ENCODE measurements at places on chromosomes 11 and 22.

DNA sequence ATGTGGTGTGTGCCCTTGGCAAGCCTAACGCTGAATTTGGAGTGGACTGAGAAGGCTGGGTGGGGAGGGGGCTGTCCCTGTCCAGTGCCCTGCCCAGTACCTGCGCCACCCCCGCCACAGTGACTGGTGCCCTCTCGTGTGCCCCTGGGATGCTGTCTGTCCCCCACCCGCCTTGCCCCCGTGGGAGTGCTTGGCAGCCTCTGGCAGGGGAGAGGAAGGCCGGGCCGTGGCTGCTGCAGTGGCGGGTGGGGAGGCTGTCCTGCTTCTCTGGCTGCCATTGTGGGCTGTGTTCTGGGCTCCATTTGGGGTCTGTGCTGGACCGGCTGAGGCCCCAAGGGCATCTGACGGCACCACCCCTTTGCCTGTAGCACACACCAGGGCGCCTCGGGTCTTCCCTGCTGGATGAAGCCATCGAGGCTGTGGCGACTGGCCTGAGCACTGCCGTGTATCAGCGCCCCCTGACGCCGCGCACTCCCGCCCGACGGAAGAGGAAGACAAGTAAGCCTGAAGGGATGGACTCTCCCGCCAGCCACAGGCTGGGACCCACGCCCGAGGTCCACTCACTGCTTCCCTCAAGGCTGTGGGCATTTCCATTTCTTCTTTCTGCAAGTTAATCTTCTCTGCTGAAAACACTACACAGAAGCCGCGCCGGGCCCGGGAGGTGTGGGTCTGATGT, 17.6 kb downstream of the IRF7 start:
- DNase-seq, result no peak

- DNase-seq, result no peak
Measured at GRCh38 chr11:70409437-70409836, 11.1 kb downstream of the CTTN start.

- DNase-seq, result no peak
Measured at GRCh38 chr11:38330578-38330977, 1732.5 kb upstream of the RAG2 start.

- DNase-seq, result no peak
Measured at GRCh38 chr22:29301716-29302401, 4.6 kb upstream of the GAS2L1 start.

DNA sequence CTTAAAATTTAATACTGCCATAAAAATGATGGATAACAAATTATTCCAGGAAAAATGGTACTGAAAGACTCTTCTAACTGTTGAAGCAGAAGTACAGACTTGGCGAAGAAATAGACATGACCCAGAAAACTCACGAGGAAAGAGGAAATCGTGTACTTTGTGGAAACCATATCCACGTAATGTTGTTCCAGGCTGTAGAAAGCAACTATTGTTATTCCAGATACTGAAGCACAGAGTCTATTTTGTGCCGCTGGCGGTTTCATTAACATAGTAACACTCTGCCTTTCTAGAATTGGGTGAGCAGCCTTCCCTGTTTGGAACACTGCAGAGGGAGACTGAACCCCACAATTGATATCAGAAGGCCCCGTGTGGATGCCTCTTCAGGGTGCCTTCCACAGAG, 310.6 kb downstream of the TBC1D22A start:
- DNase-seq, result no peak

DNA sequence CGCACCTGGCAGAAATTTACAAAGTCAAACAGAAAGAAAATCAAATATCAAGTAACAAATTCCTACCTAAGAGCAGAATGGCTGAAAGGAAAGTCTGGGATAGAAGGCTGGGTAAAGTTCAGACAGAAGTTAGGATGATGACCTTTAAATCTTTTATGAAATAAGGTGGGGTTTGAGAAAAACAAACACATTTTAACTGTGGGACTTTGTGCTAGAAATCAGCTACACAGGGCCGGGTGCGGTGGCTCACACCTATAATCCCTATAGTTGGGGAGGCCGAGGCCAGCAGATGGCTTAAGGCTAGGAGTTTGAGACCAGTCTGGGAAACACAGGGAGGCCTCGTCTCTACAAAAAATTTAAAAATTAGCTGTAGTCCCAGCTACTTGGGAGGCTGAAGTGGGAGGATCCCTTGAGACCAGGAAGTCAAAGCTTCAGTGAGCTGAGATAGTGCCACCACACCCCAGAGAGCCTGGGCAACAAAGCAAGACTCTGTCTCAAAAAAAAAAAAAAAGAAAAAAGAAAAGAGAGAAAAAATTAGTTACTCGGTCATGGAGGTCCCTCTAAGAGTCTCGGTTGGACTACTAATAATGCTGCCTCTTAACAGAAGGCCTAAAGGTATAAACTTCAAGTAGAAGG, 119.7 kb upstream of the BID start:
- DNase-seq, result no peak

Data from NK-92 treated with Interleukin-12 subunit alpha and Interleukin-12 subunit beta, amount 100 ng/mL, for 24 hours (cell line).